Activated B cell treated with CpG ODN at 0.5 μM for 24 hours (primary cell): ENCODE measurements at places on chromosomes 11 and 22.

- DNase-seq = no peak
Observed at GRCh38 chr11:118079491-118079890, 2.6 kb downstream of the TMPRSS4 start.

GRCh38 chr22:26812731-26813130, 155.3 kb downstream of the MIAT start:
- DNase-seq = no peak

- no peak for DNase-seq
Observed at GRCh38 chr11:34299284-34299972, 58.4 kb downstream of the ABTB2 start.

DNA sequence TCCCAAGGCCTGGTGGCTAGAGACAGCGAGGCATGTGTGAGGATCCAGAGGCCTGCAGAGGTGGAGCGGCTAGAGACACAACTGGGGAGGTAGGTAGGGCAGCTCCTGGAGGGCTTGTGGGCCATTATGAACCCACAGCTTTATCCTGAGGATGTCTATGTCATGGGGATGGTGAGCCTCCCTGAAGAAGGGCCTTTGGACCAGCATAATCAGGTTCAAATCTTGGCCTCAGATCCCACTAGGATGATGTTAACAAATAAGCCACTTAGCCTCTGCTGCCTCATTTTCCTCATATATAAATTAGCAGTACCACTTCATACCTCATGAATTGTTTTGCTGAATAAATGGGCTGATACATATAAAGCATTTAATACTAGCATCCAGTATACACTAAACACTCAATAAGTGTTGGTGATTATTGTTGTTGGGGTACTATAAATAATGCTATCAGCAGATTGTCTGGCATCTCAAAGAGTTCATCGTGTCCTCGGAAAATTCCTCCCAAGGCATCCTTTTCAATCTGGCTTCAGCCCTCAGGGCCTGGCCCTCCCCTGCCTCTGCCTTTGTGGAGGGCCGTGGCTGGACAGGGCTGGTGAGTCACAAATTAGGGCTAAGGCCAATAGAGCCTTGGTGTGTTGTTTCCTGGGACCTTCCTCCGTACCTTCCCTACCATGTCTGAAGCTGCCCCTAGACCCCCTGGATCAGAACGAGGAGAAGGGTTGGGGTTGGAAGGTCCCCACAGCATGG, 30.9 kb upstream of the LRRC32 start:
- no peak for DNase-seq

DNA sequence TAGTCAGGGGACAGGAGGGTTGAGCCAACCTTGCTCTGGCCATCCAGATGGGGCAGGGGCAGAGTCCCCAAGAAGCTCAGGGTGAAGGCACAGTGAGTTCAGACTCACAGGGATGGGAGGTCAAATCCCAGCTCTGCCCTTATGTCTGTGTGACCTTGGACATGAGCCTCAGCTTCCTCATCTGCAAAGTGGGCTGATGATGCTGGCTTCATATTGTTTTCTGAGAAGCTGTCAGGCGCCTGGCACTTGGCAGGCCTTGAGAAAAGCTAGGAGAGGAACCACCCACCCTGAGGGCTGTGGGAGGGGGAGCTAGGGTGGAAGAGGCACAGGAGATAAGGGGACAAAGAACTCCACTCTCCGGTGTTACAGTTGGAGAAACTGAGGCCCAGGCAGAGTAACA, 23.6 kb downstream of the CYTH4 start:
- no peak for DNase-seq

- DNase-seq = no peak
Observed at GRCh38 chr11:67044496-67044895, 12.2 kb upstream of the RHOD start.
